Mucosa of gallbladder (tissue), 1 donor: ENCODE measurements at places on chromosomes 2 and 18.
A peak's percentile ranks its signal among the peaks of the same experiment; 100 is the strongest.

DNA sequence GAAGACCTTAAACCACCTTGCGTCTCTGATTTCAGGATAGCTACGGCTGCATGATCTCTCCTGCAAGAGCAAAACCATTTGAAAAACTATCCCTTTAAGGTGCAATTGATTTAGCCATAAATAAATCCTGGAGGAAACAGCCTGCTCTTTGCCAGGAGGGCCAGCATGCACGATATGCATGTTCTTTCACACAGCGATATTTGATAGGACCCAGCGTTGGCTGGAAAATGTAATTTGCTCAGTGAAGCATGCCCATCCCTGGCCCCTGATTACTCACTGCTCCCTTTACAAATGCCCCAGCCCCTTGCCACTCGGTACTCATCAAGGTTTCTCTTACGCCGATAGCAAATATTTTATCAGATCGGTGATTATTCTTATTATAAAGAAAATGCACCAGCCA, 315.4 kb downstream of the CDH2 start:
- DNase-seq: no peak

DNA sequence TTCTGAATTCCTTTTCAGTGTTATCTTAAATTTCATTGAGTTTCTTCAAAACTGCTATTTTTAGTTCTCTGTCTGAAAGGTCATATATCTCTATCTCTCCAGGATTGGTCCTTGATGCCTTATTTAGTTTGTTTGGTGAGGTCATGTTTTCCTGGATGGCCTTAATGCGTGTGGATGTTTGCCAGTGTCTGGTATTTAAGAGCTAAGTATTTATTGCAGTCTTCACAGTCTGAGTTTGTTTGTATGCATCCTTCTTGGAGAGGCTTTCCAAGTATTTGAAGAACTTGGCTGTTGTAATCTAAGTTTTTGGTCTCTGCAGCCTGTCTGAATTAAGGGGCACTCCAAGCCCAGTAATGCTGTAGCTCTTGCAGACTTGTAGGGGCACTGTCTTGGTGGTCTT, 249.3 kb downstream of the ZNF385B start:
- DNase-seq: no peak

- no peak for DNase-seq
Observed at GRCh38 chr2:10252661-10253060, 50.0 kb upstream of the HPCAL1 start.

DNA sequence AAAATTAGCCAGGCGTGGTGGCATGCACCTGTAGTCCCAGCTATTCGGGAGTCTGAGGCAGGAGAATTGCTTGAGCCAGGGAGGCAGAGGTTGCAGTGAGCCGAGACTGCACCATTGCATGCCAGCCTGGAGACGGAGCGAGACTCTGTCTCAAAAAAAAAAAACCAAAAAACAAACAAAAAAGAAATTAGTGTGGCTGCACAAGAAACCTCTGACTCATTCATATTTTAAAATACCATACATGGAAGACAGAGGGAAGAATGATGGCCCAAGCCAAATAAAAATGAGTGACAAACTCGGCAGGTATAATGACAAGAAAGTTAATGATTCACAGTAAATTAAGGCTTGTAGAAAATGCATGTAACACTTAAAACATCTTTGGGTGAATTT, 875.8 kb downstream of the EPHA4 start:
- DNase-seq: no peak

DNA sequence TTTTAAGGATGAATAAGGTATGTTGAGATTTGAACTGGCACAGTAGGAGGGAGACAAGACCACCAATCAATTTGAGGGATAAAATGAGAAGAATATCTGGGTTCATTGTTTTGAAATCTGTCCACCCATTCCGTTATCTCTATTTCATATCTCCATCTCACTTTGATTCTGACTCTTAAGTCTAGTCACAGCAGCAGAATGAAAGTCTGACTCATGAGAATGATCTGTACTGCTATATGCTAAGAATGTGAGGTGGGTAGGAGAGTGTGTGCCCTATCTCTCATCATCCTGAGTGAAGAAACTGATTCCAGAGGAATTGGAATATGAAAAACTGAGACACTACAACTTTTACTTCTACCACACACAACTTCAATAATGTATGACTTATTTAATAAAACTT, 1994.5 kb upstream of the PIK3C3 start:
- DNase-seq: no peak

GRCh38 chr18:5942591-5942990, 47.3 kb upstream of the TMEM200C start:
- DNase-seq: no peak

DNA sequence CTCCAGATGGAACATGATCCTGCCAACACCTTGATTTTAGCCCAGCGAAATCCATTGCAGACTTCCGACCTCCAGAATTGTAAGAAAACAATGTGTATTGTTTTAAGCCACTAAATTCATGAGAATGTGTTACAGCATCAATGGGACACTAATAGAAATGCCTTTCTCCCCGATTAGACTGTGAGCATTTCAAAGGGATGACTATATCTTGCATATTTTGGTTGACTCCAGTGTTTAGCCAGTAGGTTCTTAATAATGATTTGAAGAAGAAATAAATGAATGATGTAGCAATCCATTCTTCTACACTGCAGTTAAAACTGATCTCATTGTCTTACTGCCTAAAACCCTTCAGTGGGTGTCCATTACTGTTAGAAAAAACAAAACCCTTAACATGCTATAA, 67.4 kb upstream of the ACVR1C start:
- DNase-seq: no peak

DNA sequence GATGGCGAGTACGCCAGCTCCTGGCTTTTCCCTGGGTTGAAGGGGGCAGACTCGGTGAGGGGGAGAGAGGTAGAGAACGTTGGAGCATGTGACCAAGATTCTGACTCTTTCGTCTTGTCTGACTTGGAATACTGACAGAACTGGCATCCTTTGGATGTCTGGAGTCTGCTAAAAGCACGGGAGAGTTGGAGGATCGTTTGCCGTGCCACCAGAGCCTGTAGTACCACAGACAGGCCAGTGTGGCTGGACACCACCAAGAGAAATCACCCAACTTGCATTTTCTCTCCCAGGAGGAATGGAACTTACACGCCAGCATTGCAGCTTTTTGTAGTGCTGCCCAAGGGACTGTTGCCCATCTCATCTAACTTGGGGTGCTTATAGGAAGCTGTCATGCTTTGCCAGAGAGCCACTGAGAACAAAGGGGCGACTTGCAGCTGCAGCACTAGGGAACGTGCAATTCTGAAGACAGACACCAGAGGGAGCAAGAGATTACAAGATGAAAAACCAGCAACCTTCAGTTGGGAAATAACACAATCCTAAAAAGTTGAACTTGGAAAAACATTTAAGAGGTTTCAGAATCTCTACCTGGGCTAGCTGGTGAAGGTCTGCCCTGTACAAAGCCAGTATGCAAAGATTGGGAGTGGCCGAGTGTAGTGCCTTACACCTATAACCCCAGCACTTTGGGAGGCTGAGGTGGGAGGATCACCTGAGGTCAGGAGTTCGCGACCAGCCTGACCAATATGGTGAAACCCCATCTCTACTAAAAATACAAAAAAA, 24.1 kb downstream of the PSMG2 start:
- peak; percentile 66 for DNase-seq

GRCh38 chr2:88874063-88874657, 182.7 kb downstream of the RPIA start:
- no peak for DNase-seq

DNA sequence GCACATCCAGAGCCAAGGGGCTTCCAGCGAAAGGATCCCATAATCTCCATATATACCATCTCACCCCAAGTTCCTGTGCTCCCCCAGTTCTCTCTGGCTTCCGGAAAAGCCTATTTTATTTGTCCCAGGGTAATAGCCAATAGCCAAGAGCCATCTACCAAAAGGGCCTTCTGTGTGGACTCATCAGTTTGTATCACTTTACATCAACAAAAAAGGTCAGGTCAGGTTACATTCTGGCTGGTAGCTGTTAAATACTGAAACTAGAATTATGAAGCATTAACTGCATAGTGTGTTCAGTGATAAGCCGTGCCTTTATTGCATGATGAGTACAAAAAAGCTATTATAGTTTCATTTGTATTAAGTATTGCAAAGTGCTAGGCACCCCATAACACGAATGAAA, 223.7 kb downstream of the IRS1 start:
- no peak for DNase-seq

- DNase-seq: no peak
Observed at GRCh38 chr2:37364351-37364750, 19.9 kb downstream of the QPCT start.

DNA sequence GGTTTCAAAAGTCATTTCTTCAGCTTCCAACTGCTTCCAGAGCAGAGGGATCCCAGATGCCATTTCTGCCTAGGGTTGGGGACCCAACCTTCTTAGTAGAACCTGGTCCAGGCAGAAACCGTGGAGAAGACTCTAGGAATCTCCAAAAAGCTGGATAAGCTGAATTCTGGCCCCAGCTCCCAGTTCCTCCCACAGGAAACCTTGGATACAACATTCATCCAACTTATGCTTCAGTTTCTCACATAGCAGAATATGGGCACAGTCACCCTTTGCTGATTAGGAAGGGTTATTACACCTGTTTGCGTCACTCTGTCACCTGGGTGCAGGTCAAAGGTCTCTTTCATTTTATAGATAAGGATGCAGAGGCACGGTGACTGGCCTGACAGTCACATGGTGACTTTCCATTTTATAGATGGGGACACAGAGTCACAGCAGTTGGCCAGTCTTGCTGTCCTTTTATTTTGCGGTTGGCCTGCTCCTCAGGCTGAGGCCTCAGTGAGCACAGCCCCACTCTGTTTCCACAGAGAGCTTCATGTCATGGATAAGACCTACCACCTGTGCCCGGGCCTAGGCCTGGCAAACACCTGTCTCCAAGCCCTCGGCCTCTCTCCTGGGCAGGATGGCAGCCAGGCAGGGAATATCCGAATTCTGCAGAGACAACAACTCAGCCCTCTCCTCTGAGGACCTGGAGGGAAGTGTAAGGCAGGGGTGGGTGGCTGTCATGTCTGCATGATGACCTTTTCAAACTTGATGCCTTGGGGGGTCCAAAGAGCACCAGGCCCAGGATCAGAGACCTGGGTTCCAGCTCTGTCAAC, 148.8 kb downstream of the SMAD7 start:
- no peak for DNase-seq

DNA sequence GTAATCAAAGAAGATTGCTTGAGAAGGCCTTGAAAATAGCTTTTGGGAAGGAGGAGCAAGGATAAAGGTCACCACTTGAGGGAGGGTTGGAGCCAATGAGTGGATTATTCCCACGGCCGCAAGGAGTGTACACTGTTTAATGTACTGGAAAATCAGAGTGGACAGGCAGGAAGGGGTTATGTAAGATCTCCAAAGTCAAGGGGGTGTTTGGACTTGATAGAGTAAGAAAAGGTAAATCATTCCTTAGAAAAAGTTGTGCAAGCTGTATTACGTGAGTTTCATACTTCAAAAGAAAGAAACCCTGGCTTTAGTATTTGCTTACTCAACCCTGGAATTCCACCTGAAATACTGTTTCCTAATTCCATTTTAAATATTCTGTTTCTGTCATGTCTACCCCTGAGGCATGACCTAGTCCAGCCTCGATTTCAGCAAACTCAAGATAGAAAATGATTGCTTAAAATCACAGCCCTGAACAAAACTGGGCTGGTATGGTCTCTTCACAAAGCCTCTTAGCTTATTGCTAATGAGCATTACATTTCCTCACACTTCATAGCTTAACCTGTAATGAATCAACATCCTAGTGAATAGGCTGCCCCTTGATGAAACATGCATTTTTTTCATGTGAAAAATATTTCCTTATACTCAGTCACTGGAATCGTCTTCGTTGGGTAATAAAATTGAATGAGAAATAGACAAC, 1.1 kb downstream of the MREG start:
- no peak for DNase-seq

DNA sequence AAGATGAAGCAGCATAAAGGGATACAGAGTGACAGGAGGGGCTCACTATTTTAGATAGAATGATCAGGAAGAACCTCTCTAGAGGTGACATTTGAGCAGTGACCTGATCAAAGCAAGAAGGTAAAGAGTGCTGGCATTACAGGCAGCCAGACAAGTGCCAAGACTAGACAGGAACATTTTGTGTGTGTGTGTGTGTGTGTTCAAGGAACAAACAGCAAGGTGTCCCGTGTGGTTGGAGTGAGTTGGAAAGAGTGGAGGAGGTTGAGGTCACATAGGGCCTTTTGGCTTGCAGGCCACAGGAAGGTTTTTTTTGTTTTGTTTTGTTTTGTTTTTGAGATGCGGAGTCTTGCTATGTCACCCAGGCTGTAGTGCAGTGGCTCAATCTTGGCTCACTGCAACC, 25.7 kb downstream of the FZD5 start:
- DNase-seq: no peak

DNA sequence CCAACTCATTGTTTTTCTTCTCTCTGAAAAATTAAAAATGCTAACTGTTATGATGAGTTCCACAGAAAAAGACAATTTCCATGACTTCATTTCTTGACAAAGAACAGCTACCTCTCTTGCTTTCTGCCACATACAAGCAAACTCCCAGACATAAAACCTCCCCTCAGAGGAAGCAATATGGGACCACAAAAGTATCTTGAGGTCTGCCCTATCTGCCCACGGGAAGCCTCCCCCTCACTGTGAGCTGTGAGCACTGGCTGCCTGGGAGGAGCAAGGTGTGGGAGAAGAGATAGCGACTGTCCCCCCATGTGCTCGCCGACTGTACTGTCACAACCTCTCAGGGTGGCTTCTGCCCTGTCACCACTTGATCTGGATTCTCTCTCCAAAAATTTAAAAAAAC, 69.7 kb upstream of the NRP2 start:
- DNase-seq: no peak

- DNase-seq: no peak
Observed at GRCh38 chr18:47032945-47033344, 2.5 kb downstream of the ELOA2 start.

GRCh38 chr2:241820625-241821384, 11.8 kb downstream of the NEU4 start:
- DNase-seq: no peak

GRCh38 chr18:7626922-7627440, 59.9 kb downstream of the PTPRM start:
- DNase-seq: no peak

GRCh38 chr2:232126301-232127099, 165.0 kb downstream of the DIS3L2 start:
- DNase-seq: no peak

- no peak for DNase-seq
Observed at GRCh38 chr2:40658941-40659340, 207.1 kb upstream of the SLC8A1 start.

- DNase-seq: no peak
Observed at GRCh38 chr2:158217593-158217992, 115.9 kb downstream of the UPP2 start.

DNA sequence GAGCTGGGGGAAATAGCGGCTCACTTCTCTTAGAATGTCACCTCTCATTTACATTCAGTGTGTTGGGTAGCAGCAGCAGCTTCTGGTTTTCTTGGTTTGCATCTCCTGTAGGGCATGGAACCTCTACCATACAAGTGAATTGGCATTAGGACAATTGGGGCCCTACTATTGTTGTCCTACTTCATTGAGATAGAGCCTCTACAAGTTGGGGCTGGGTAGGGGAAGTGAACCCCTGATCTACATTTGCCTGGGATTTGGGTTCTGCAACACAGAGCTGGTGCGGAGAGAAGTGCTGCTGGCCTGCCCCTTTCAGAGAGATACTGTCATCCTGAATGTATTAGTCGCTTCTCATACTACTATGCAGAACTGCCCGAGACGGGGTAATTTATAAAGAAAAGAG, 391.6 kb upstream of the HS6ST1 start:
- no peak for DNase-seq
